A549 treated with DMSO at 1 μM for 4 hours (cell line): ENCODE measurements at places on chromosomes 3 and 15. TPM values are rescaled to one million over a fixed set of nuclear protein-coding genes. Genes with fewer than 3 reads are reported as not detected.

Gene SNURF
- 7.1 to 15.1 TPM (median 8.0 TPM) in 5 replicates for total RNA-seq

Gene WNT7A
- total RNA-seq: 0.19 to 0.24 TPM (median 0.22 TPM) in 5 replicates

Gene FANCD2OS
- total RNA-seq: not detected in 5 replicates

Gene PLA2G4E
- not detected in 5 replicates for total RNA-seq

Gene CD200R1L
- not detected in 5 replicates for total RNA-seq

Gene GHSR
- not detected in 5 replicates for total RNA-seq

Gene ABHD17C
- 42.7 to 49.2 TPM (median 43.9 TPM) in 5 replicates for total RNA-seq

Gene DUOX1
- not detected in 5 replicates for total RNA-seq

Gene MAGI1
- total RNA-seq: 3.0 to 5.5 TPM (median 4.5 TPM) in 5 replicates

Gene RASL12
- total RNA-seq: 0.06 to 0.28 TPM (median 0.19 TPM) in 5 replicates

Gene ACTRT3
- 2.4 to 3.2 TPM (median 2.9 TPM) in 5 replicates for total RNA-seq

Gene DCBLD2
- 219 to 325 TPM (median 298 TPM) in 5 replicates for total RNA-seq
